ENCODE measurements at places on chromosomes 12 and 14.

- DNase-seq = no peak
Observed at GRCh38 chr12:91874086-91874865, 271.4 kb downstream of the BTG1 start.

DNA sequence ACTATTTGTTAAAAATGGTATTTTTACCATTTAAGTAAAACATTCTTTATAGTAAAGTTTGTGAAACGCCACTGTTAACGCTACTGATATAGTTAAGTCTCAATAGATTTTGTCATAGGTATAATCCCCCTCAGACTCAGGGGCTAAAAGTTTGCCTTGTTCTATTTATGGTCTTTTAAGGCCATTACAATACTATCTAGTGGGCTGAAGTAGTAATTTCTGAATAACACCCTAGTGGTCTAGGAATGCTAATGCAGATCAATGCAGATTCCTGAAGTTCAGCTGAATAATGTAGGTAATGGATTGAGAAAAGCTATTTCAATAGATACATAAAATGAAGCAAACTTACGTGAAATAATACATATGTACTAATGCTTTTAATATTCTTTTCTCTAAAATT, 989.3 kb upstream of the NOVA1 start:
- DNase-seq = no peak

DNA sequence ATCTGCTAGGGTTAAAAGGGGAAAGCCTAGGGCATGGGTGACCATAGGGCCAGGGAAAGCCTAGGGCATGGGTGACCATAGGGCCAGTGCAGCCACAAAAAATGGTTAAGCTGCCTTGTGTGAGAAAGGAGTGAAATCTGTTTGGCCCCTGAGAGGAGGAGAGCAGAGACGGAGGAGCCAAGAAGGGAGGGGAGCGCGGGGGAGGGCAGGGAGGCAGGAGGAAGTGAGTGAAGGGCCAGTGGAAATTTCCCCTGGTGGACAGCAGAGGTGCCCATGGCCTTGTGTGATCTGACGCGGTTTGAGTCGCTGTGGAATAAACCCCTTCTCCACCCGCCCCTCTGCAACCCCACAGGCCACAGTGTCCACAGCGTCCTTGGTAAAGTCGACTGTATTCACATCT, 618 bp upstream of the AQP6 start:
- DNase-seq = no peak

GRCh38 chr12:94863321-94864035, 140.0 kb downstream of the NDUFA12 start:
- no peak for DNase-seq

- DNase-seq = no peak
Observed at GRCh38 chr12:91225316-91225715, 42.7 kb upstream of the DCN start.

- no peak for DNase-seq
Observed at GRCh38 chr14:44341116-44341515, 166.0 kb downstream of the FSCB start.

All from NCI-H1436 (cell line).